NCI-H1417 treated with DMSO at 0.1 percent for 48 hours (cell line): ENCODE measurements at places on chromosomes 11 and 22.
A peak's percentile ranks its signal among the peaks of the same experiment; 100 is the strongest.

- no peak for DNase-seq
These were observed 13.2 kb downstream of the APOL6 start for GRCh38 chr22:35661464-35661863.

DNA sequence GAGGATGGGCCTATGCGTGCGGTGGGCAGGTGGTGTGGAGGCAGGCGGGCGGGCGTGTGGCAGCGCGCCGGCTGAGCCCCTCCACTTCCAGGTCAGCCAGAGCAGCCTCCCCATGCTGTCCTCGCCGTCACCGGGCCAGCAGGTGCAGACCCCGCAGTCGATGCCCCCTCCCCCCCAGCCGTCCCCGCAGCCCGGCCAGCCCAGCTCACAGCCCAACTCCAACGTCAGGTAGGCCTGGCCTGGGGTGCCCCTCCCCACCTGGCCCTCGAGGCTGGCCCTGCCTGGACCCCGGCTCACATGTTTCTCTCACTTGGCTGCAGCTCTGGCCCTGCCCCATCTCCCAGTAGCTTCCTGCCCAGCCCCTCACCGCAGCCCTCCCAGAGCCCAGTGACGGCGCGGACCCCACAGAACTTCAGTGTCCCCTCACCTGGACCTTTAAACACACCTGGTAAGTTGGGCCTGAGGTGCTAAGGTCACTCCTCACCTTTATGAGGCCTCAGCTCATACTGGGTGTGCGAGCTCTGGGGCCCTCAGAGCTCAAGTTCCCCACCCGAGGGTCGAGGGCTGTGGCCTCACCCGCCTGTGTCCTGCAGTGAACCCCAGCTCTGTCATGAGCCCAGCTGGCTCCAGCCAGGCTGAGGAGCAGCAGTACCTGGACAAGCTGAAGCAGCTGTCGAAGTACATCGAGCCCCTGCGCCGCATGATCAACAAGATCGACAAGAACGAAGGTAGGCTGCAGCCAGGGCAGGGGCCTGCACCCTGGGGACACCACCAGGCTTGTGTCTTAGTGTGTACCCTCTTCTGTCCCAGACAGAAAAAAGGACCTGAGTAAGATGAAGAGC lies 75.3 kb downstream of the MED15 start:
- no peak for DNase-seq

DNA sequence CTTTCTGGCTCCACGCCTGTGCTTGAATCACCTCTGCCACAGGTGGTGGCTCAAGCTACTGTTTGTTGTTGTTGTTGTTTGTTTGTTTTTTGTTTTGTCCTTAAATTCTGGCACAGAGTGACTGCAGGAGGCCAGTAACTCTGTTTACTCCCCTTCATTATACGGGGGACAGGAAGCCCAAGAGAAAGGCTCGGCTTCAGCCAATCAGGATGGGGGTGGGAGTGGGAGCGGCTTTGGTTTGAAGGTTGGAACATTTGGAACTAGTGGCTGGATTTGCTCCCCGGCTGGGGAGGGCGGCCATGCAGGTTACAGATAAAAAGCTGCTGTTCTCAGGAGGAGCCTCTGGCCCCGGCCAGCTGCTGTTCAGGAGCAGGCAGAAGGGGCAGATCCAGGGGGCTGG lies 19.7 kb upstream of the CABP2 start:
- DNase-seq: no peak

DNA sequence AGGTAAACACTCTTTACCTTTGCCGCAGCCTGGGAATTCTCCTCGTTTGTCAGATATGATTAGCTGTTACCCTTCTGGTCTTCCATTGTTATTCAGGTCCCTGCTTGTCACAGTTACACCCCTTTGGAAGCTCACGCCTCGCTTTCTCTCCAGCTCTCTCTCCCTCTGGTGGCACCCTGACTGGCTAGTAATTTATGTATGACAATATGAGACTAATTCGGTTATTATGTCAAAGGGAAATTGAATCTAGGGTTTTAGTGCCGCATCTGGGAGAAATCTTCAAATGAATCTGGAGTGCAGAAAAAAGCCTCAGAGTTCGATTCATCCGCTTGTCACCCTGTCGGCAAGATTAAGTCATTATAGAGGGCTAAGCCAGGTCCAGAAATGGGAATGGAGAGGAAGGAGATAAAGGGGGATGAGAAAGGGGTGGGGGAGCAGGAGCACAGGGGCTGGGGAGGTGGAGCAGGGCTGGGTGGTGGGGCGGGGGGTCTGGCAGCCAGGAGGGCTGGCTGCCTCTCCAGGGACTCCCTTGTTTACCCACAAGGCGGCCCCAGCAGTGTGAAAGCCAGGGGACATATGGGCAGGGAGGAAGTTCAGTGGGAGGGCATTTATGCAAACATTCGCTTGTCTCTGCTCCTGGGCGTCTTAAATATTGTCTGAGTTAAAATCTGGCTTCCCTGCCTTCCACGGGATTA lies 179.0 kb upstream of the NECTIN1 start:
- DNase-seq: peak; percentile 78

DNA sequence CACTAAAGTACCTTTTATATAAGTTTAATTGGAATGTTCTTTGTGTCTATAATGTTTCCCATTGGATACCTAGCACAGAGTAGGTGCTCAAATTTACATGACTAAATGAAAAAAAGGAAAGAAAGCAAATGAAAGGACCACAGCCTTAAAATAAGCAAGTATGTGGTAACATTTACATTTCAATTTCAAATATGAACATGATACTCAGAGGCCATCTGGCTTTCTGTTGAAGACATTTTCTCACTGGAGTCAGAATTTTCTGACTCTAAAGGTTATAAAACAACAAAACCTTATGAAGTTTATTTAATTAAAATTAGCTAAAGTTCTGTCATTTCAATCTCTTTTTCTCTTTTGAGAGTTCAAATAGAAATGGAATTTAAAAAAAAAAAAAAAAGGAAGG lies 904 bp upstream of the ANGPTL5 start:
- no peak for DNase-seq

DNA sequence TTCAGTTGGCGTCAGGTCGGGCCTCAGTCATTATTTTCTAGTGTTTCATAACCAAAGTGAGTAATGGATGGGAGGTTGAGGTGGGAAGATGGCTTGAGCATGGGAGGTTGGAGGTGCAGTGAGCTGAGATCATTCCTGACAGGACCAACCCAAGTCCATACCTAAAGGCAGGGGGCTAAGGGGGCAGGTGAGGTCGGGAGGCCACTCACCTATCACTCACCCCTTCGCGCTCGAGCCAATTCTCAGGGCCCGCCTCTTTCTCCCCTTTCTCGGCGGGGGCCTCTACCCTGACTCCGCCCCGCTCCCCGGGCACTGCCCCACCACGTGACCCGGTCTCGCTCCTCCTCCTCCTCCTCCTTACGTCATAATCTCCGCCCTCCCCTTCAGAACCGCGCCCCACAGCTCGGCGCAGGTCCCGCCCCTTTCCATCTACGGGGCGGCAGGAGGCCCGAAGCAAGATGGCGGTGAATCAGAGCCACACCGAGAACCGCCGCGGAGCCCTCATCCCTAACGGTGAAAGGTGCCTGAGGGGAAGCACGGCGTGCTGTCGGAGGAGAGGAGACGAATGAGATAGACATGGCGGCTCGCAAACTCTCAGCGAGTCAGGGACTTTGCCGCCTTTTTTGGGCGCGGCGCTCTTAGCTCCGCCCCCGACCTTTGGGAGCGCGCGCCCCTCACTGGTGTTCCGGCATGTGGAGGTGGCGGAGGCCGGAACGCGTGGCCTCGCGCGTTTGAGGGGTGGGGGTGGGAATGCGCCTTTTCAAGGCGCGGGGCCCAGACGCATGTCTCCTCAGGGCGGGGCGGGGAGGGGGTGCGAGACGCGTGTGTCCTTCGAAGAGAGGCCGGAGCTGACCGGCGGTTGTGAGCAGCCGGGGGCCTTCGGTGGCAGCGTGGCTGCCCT lies at the start of gene WBP2NL:
Gene WBP2NL, plus strand, starts transcription at position 428 of the 901 bp plus-strand sequence. Its CDS starts 31 bp downstream, at position 459.
- DNase-seq: peak; percentile 23

DNA sequence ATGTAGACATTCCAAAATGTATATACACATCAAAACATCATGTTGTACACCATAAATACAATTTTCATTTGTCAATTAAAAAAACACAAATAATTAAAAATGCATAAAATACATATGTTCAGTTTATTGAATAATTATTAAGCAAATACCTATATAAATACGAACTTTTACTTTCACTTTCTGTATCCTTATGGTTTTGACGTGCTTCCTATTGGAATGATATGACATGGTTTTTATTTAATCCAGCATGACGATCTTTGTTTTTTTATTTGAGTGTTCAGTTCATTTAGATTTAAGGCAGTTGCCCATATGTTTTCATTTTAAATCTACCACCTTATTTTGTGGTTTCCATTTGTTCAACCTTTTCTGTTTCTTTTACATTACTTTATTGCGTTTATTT lies 198.3 kb upstream of the PLET1 start:
- DNase-seq: no peak

DNA sequence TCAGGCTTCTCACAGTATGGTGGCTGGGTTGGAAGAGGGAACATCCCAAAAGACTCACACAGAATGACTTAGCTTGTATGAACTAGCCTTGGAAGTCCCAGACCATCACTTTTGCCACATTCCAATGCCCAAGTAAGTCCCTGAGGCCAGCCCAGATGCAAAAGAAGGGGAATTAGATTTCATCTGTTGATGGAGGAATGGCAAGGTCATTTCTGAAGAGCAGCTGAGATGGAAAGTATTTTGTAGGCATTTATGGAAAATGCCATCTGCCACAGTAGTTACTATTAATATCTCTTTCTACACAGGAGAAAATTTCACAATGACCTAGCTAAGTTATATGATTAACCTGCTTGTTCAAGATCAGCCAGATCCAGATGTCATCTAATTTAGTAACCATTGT lies 58.8 kb downstream of the ENDOD1 start:
- DNase-seq: no peak

- DNase-seq: no peak
These were observed 32.8 kb upstream of the FGF3 start for GRCh38 chr11:69852056-69852455.

DNA sequence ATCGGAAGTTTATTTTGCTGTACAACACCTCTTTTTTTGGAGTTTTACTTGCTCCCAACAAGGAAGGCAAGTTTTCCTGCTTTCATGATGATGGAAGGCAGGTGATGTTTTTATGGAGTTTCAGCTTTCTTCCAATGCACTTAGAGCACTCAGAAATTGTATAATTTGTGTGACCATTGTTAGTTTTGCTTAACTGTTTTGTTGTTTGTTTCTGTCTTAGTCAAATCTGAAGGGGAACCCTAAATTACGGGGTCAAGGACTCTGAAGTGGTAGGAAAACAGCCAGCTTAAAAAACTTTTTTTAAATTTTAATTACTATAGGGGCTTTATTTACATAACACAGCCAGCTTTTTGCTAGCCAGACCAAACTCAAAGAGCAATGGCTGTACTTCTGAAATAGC lies 14.7 kb downstream of the APOL6 start:
- no peak for DNase-seq

DNA sequence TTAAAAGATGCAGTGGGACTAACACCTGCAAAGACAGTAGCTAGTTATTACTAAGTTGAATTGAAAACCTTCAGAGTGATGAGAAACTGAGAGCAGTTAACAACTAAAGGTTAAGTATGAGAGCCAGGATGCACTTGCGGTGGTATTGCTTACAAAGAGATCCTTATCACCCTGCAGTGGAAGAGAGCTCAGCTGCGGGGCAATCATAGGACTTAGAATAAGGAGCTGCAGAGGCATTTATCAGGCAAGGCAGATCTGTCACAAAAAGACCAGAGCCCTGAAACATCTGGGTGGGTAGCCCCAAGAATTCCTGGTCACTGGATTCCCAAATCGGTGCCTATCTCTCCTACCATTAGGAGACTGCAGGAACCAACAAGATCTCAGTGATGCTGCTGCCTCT lies 34.3 kb upstream of the CFAP300 start:
- no peak for DNase-seq

DNA sequence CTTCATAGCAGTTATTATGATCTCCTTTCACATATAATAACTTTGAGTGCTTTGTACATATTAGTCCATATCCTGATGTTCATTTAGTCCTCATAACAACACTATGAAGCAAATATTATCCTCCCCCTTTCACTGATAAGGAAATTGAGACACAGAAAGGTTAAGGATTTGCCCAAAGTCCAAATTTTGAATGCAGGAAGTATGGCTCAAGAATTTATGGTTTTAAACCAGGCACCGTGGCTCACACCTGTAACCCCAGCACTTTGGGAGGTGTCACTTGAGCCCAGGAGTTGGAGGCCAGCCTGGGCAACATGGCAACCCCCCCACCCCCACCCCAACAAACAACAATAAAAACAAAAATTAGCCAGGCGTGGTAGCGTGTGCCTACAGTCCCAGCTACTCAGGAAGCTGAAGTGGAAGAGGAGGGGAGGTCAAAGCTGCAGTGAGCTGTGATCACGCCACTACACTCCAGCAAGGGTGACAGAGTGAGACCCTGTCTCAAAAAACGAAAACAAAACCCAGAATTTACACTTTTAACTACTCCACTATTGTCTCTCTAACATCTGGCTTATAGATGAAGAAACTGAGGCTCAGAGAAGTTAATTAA lies 8.6 kb downstream of the CCDC34 start:
- no peak for DNase-seq

GRCh38 chr11:66011785-66012303 lies at the start of gene CST6:
Gene CST6 (plus strand): TSS chr11:66012008. CDS start chr11:66012045, 37 bp downstream.
- no peak for DNase-seq

DNA sequence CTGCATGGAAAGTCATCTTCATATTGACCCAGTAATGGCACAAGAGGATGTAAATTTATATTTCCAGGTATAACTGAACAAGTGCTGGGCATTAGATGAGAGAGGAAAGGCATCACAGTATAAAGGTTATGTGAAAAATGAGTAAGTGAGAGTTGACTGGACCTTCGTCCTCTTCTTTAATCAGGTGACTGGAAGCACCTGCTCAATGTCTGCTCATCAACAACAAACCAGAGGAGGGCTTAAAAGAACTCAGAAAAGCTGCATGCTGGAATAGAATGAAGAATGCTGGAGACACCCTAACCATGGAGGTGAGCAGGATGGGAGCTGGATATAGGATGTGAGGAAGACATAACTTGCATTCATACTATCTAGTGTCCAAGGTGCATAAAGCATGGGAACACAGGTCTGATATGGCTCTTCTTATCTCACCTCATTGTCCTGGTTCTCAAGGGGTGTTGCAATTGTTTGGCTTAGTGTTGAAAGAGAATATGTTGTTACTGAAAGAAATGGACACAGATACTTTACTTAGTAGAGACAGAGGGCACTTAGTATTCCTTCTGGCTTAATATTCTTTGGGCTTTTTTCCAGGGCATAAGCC lies 7.3 kb upstream of the SLC22A9 start:
- DNase-seq: no peak

GRCh38 chr11:70742553-70743291 lies 344.4 kb downstream of the CTTN start:
- DNase-seq: no peak

- DNase-seq: no peak
These were observed 2.5 kb upstream of the SORL1 start for GRCh38 chr11:121449626-121450025.

DNA sequence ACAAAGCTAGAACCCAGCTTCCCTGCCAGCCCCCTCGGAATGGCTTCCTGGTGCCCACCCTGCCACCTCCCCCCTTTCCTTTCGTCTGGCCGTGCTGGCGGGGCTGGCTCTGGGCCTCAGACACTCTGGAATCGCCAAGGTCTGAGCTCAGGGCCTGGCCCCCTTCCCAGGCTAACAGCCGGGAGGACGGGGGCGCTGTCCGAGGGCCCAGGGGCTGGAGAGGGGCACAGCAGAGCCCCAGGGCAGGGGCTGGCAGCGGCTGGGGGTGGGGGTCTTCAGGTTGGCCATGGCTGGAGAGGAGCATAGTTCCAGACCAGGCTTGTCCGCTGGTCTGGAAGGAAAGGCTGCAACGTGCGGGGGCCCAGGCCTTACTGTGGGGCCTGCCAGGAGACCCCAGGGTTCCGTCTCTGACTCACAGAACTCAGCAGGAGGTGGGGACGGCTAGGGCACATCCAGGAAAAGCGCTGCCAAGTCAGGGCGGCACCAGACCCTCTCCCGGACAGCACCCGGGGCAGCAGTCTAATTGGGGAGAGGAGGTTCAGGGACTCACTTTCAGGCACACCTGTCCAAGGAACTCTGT lies 861 bp upstream of the LTBP3 start:
- no peak for DNase-seq
